ENCODE measurements at places on chromosomes 4 and X.

GRCh38 chr4:140856621-140857062 lies 100.5 kb upstream of the TBC1D9 start:
- DNase-seq = peak; percentile 31

DNA sequence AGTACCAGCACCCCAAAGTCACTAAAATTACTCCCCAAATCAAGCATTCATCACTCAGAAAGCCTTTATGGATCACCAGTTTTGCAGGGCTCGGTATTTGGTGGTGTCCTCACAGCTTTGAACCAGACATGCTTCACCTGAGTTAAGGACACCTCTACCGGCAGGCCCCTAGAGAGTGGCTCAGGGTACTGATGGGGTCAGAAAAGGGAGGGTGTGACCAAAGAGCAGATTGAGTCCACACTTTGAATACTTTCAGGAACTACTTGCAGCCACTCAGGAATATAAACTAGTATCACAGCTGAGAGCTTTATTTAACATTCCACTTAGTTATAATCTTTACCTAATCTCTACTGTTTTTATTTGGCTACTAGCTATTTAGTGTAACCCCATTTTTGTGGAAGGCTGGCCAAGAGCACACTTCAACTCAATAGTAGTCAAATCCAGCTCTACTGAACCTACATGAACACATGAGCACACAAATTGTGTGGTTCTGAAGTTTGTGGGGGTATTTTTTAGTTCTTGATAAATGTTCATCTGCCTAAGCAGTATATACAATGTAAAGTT lies 109.6 kb upstream of the SPRY1 start:
- no peak for DNase-seq

GRCh38 chr4:147581606-147582350 lies 35.4 kb upstream of the TMEM184C start:
- no peak for DNase-seq

- no peak for DNase-seq
These were observed 44.1 kb upstream of the CLDN24 start for GRCh38 chr4:183366206-183366835.

GRCh38 chrX:78075787-78076389 lies 28.2 kb upstream of the PGK1 start:
- DNase-seq = no peak
